ENCODE measurements at places on chromosomes 6 and 20.

GRCh38 chr6:13417431-13417830 is 70.0 kb downstream of the GFOD1 start:
- no peak for DNase-seq

DNA sequence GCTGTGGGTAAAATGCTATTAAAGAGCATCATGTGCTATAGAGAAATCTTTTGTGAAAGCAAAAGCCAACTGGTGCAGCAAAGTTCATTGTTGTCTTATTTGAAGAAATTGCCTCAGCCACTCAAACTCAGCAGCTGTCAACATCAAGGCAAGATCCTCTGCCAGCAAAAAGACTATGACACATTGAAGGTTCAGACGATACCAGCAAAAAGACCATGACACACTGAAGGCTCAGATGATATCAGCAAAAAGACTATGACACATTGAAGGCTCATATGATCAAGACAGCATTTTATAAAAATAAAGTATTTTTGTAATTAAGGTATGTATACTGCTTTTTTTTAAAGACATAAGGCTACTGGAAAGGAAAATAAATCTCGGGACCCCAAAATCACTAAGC is 118.4 kb upstream of the RUNX2 start:
- DNase-seq: no peak

GRCh38 chr6:150575836-150576235 is 23.8 kb upstream of the PLEKHG1 start:
- DNase-seq: no peak

GRCh38 chr6:26394289-26394688 is 7.8 kb upstream of the BTN3A1 start:
- DNase-seq: no peak

GRCh38 chr6:16735014-16735413 is 26.2 kb downstream of the ATXN1 start:
- no peak for DNase-seq

DNA sequence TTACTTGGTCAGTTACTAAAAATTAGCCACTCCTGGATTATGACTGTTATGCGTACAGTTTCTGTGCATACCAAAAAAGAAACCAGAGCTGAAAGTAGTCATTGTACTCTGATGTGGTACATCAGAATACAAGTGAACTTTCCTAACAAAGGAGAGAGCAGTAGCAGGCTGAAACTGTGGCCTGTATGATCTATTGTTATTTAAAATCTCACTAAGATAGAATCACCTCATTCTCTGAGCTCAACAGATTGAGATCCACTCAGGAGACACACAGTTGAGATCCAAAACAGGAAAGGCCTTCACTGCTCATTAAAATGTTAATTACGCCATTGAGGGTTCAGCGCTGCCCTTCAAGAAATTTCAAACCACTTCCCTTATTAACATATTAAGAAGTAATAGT is 576.4 kb downstream of the LMBRD1 start:
- no peak for DNase-seq

DNA sequence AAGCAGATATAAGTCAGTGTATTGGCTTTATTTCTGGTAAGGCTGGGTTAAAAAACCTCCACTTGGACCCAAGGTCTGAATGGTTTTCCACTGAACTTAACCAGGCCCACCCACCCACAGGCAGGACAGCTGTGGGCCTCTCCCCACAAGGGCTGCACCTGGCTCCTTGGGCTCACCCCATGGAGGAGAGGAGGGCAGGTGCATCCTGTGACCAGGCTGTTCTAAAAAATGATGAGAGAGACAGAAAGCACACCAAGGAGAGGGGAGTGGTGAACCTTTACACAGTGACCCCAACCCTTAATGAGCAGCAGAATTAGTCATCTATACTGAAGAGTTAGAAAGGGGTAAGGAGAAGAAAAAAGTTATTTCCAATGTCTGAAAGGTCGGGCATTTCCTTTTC is 34.5 kb upstream of the DUSP22 start:
- no peak for DNase-seq

GRCh38 chr20:25223179-25223661 is 24.7 kb upstream of the PYGB start:
- DNase-seq: peak; percentile 30

GRCh38 chr20:23235173-23236027 is 115.2 kb upstream of the NXT1 start:
- peak; percentile 38 for DNase-seq

GRCh38 chr20:63556873-63557478 is 3.0 kb downstream of the FNDC11 start:
- no peak for DNase-seq

DNA sequence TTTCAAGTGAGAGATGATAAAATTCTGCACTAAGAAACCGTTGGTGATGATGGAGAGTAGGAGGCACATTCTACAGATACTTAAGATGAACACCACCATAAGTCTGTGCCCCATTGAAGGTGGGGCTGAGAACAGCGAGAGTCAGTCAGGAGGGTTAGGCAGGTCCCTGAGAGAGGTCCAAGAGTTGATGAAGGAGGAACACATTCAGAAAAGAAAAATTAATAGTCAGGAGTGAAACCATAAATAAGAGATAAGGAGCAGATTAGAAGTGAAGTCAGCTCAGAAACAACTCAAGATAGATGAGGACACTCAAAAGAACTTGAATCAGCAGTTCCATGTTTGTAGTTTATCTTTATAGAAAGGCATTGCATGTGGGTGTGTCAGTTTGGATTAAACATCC is 727.2 kb upstream of the MARCKS start:
- DNase-seq: no peak

- DNase-seq: no peak
Measured at GRCh38 chr6:26305641-26305969, 59.4 kb upstream of the BTN3A2 start.

DNA sequence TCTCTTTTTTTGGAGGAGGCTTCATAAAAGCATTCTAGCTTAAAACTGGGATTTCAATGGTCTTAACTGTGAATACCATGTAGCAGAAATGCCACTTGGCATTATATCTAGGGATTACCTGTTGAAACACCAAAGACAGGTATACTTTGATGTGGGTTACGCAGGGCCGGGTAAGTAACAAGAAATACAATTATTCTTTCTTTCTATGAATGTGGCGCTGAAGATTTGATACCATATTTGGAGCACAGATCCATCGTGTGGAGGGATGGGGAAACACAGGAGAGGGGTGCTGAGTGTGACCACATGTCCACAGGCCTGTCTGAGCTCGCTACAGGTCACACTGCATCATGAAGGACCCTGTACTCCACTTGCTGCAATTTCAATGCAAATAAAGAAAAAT is 257.8 kb downstream of the GMPR start:
- no peak for DNase-seq

DNA sequence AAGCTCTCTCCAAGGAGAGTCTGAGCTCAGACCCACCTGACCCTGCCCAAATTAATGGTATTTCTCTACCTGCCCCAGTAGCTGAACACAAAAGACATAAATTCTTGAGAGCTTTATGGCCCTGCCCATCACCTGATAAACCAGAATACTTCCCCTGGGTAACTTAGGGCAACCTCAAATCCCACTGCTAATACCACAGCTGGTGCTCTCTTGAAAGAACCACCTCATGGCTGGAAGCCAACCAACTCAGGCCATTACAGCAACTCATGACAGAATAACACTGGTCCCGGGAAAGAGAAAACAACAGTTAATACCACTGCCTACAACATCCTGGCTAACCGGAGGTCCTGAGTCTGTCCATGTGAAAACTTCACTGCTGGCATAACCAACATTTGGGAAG is 328.6 kb downstream of the NKAIN2 start:
- no peak for DNase-seq

DNA sequence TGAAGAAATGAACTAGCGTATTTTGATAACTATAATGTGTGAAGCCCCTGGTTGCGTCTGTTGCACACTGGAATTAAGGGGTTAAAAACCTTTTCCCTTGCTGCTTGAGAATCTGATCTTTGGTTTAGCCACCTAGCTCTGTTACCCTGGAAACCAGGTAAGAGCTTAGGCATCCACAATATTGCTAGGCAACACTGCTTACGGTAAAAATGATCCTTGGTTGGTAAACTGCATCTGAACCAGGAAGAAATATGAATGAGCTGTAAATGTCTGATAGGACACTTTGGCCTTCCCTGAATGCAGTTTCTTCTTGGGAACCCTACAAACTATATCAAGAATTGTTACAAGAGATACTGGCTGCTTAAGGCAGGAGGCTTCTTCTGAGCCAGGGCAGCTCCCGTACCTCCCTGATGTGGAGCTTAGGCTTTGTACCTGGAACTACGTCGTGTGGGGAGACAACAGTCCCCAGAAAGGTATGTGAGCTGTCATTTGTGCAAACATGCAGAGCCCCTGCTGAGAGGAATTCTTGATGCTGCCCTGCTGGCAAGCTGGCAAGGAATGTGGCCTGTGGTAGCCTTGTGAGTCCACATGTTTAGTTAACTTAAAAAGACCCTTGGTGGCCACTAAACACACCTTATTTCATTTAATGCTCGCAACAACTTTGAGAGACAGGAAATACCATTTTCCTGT is 18.4 kb downstream of the UBE3D start:
- DNase-seq: peak; percentile 59

GRCh38 chr6:20706238-20706938 is 172.1 kb downstream of the CDKAL1 start:
- no peak for DNase-seq

DNA sequence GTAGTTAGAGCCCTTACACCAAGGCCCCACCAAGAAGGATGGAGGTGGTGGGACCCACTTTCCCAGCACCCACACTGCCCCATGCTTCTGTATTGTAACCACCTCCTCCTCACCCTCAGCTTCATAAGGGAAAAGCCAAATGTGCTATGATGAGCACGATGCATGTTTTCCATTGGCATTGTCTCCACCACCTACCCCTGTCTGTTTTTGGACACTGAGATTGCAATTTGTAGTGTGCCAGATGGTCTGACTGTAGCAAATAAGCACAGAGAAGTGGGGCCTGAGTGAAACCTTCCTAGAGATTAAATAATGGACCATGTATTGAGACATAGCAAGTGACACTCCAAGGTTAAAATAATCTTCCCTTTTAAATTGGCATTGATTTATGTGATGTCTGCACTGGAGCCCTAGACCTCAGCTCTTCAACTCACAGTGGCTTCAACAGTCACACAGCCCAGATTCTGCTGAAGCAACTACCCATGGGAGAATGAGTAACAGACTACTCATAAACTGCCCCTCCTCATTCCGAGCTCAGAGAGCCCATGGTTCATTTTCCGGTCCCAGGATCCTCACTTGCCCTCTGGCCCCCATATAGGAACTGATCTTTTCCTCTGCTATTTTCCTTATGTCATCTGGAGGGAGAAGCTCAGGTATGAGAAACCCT is 177.9 kb downstream of the COL9A1 start:
- no peak for DNase-seq

- no peak for DNase-seq
Measured at GRCh38 chr20:17958373-17959256, 10.0 kb downstream of the SNX5 start.

DNA sequence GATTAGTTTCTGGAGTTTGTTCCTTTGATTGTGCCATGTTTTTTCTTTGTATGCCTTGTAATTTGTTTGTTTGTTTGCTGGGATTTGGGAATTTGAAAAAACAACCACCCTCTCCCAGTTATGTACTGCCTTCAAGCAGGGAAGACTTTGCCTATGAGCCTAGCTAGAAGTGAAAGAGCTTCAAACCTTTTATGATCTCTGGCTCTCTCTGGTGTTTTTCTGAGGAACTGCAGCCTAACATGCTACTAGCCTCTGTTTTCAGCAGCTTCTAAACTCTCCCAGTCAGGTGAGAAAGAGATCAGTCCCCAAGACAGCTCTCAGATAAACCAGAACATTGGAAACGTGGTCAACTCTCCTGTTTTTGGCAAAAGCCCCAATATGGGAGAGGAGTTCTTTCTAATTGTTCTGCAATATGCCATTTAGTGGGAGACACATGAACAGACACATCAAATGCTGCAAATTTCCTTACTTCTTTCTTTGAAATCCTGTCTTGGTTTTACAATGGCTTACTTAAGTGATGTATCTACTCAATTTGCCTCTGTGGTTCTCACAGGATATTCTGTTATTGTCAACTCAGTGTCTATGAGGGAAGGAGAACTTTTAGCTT is 58.9 kb upstream of the SERINC1 start:
- peak; percentile 57 for DNase-seq

- DNase-seq: no peak
Measured at GRCh38 chr6:69096681-69097080, 461.6 kb downstream of the ADGRB3 start.

GRCh38 chr6:130259557-130259956 is 36.8 kb upstream of the SAMD3 start:
- no peak for DNase-seq

GRCh38 chr6:118101220-118101619 is 194.2 kb downstream of the SLC35F1 start:
- no peak for DNase-seq

- no peak for DNase-seq
Measured at GRCh38 chr6:38676974-38677544, 25.9 kb downstream of the GLO1 start.

DNA sequence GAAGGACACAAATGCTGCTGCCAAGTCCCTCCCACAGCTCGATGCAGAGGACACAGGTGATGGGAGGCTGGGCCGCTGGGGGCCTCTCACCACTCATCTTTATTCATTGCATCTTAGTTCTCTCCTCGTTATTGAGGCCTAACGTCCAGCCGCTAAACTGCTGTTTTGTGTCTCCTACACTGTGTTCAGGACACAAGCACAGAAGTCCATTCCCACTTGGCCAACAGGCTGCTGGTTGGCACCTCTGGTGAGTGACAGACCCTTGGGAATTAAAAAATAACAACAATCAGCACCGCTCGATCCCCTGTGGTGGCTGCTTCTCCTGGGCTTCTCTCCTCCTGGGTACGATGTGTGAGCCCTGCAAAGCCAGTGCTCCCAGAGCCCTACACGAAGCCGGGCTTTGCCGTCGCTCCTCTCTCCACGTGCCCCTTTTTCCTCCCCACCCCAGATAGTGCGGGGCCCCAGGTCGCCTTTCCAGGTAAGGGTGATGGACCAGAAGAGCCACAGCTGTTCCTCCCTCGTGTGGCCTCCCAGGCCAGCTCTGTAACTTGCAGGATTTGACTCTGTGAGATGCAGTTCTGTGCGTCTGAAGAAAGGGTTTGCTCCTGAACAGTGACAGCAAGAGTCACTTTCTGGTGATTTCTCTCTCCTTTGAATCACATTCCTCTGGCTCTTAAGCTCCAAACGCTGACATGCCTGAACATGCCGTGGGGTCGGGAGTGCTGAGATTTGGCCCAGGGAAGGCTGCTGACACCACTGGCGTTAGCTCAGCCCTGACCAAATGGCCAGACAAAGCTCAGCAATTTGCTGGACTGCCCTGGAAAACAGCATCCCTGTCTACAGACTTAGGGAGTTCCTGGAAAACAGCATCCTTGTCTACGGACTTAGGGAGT is 59.3 kb downstream of the DLL1 start:
- DNase-seq: no peak

DNA sequence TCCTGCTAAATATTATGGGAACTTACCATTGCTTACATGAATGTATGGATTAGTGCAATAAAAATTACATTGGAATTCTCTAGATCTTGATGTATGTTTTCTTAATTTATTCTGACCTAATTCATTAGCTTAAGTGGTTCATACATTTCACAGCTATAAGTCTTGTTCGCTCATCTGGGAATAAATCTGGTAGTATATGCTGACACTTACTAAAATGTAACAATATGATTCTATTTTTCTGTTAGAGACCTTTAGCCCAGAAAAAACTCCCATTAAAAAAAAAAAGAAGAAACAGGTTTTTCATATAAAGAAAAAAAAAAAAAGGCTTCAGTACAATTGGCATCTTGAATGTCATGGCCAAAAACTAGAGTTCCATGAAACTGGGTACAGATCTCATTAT is 394.1 kb upstream of the AGPAT4 start:
- DNase-seq: no peak
